Kasumi-1 (cell line): ENCODE measurements at places on chromosomes 5 and 9.

DNA sequence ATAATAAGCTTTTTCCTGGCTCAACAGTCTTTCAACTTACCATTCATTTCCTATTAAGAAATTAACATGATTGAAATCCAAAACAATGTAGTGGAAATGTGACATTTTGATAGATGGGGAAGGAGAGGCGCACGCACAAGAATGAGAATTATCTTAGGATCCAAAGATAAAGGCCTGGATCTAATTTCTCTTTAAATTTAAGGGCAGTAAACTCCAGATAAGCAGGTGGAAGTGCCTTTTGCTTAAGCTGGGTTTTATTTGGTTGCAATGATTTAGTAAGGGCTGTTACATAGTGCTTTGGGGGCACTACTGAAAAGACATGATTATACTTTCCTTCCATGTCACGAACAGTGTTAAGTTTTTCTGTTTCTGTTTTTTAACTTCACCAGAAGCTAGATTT is 17.3 kb downstream of the EQTN start:
- no peak for DNase-seq

- DNase-seq: no peak
Measured at GRCh38 chr9:69442486-69442885, 117.5 kb downstream of the ENTREP1 start.

- DNase-seq: no peak
Measured at GRCh38 chr5:137641148-137641547, 94.7 kb downstream of the KLHL3 start.

- no peak for DNase-seq
Measured at GRCh38 chr9:77883846-77884771, 147.5 kb downstream of the GNAQ start.

GRCh38 chr9:89358985-89359384 is 40.7 kb downstream of the SECISBP2 start:
- DNase-seq: no peak

- no peak for DNase-seq
Measured at GRCh38 chr9:133915534-133916158, 76.5 kb downstream of the VAV2 start.

DNA sequence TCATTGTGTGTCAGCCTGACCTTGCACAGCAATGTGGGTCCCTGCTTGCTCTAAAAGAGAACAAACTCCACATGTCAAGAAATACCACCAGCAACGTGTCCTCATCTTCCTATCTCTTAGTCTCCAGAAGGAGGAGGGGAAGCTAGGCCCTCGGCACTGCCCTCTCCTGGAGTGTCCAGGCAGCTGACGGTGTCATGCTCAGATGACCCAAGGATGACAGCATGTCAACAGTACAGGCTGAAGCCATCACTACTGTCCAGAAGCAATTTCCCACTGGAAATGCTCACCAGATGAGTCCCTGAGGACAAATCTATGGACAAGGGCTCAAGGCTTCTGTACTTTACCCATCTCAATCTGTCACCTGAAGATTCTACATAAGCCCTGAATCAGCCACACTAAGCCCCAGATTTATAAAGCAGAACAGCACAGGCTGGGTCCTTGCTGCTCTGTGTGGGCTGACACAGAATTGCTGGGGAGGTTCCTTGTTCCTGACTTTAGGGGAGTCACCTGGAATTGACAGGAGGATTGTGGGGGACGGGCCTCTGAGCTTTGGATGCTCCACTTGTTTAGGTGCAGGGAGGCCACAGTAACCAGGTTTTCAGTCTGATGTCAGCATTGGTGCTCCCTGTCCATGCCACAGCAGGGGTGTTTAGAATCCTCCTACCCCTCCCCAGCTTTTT is 210.2 kb downstream of the DAB2IP start:
- peak; percentile 22 for DNase-seq

GRCh38 chr9:13728917-13729811 is 449.7 kb upstream of the MPDZ start:
- DNase-seq: no peak

DNA sequence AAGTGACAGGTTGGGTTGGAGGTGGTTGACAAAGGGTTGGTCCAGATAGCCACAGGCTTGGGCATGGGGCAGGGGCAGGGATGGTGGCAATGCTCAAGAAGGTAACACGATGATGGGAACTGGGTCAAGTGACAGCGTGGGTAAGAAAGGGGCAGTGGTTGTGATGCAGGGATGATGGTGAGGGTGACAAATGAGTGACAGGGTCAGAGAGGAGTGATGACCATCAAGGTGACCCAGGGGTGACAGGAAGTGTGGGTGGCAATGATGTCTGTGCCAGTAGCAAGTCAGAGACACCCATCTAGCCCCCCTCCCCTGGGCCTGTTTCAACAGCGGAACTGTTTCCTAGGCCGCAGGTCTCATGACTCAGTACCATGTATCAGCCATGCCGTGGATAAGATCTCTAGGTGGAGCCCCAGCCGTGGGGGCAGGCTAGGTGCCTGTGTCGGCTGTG is 20.5 kb downstream of the AQP3 start:
- DNase-seq: no peak

- DNase-seq: no peak
Measured at GRCh38 chr9:81851340-81851739, 76.9 kb upstream of the SPATA31D4 start.

GRCh38 chr5:80146046-80146445 is 109.8 kb downstream of the SERINC5 start:
- DNase-seq: no peak

DNA sequence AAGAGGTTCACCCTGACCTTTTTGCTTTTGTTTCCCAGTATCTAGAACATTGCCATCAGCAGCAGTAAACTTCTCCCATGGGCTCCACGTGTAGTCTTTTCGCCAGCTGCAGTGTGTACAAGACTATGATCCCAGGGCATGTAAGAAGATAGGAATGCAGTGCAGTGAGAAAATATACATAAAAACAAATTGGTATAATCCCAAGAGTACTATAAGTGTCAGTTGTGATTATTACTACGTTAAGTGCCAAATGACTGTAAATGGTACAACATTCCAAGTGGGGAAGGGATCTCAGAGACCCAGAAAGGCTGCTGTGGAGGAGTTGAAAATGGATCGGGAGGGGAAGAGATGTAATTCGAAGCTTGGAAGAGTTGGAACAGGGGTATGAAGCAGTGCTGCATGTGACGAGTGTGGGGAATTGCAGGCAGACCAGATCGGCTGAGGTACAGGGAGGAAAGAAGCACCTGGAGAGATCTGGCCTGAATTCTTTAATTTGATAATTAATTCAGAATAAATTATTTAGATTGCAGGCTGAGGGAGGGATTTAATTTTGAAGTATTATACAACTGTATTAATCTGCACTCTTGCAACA is 95.1 kb downstream of the FBXL7 start:
- DNase-seq: no peak

DNA sequence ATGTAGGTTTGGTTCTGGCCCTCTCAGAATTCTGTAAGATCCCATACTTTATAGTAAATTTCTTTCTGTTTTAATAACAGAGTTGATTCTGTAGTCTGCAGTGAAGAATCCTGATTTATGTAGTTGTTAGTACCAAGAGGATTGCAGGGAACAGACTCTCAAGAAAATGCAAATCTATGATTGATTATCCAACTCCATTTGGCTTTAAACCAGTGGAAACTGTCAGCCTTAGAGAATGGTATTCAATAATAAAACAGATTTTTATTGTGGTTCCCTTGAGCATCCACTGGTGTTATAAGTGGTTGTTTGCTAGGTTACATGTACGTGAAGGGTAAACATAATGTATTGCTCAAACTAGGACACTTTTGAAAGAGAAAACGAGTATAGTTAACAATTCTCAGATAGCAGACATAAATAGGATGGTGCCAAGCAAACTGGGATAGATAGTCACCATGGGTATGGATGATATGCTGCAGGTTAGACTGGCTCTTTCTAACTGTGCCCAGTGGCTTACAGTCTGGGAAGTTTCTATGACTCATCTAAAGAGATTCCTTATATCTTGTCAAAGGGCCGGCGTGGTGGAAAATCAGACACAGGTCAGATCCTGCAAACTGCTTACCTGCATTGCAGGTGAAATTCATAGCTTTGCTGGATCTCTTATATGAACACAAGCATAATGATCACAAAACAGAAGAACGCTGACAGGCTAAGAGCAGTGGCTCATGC is 41.7 kb upstream of the RPS23 start:
- DNase-seq: no peak

DNA sequence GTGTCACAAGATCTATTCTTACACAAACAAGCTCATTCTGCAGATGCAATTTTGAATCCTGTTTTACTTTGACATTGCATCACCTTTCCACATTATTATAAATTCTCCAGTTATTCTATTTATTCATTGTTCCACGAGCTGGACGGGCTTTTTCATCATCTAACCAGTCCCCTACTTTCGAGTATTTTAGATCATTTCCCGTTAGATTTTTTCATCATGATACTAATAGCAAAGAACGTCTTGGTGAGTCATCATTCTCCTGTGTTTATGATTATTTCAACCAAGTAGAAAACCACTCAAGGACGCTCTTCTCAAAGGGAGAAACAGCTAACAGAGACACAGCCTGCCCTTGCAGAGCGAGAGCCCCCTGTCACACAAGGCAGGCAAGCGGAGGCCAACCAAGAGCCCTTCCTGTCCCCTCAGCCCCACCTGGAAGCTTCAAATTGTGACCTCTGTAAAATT is 15.1 kb downstream of the BBLN start:
- DNase-seq: no peak

DNA sequence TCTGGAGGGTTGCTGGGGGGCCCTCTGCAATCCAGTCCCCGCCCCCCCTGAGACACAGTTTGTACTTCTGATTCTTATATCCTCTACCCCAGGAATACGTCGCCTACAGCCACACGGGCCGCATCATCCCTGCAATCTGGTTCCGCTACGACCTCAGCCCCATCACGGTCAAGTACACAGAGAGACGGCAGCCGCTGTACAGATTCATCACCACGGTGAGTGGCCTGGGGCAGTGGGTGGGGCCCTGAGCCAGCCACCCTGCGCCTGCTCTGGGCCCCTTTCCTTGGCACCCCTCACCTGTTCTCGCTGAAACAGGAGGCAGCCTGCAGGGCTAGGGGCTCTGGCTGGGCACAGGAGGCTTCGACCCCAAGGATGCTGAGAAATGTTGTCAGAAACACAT is 24.1 kb upstream of the RPL26L1 start:
- no peak for DNase-seq

DNA sequence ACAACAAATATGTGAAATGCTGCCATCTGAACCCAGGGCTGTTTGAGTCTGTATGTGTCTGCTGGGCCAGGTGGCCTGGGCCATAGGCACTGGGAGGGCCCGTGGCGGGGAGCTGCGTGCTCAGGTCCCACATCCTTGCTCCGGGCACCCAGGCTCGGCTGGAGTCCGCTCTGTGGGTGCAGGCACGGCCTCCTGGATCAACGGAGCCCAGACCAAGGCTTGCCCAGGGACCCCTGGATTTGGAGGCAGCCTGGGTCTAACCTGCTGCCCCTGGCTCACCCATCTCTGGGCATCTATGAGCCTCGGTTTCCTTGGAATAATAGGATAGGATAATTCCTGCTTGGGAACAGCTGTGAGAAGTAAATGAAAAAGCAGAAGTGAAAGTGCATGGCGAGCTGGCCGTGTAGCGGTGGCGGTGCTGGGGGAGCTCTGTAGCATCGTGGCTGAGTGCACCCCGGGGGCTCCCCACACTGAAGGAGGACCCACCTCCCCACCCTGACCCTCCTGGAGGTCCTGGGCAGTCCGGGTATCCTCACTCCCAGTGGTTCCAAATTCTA is 1.2 kb downstream of the CDHR2 start:
- peak; percentile 58 for DNase-seq

DNA sequence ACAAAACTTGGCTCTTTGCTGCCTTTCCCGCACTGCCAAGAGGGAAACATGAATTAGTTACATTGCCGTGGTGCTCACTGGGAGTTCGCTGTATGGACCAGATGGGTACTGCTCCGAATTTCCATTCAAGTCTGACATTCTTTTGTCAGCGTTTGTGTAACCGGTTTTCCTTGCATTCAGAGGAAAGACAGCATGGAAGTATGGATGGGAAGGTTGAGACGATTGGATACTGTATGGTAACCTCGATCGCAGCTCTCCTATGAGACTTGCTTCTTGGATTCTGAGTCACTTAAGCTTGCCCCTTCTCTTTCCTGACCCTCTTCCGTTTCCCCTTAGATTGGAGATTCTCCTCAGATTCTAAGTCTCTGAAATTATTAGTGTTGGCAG is 625 bp upstream of the UBLCP1 start:
- DNase-seq: peak; percentile 34

DNA sequence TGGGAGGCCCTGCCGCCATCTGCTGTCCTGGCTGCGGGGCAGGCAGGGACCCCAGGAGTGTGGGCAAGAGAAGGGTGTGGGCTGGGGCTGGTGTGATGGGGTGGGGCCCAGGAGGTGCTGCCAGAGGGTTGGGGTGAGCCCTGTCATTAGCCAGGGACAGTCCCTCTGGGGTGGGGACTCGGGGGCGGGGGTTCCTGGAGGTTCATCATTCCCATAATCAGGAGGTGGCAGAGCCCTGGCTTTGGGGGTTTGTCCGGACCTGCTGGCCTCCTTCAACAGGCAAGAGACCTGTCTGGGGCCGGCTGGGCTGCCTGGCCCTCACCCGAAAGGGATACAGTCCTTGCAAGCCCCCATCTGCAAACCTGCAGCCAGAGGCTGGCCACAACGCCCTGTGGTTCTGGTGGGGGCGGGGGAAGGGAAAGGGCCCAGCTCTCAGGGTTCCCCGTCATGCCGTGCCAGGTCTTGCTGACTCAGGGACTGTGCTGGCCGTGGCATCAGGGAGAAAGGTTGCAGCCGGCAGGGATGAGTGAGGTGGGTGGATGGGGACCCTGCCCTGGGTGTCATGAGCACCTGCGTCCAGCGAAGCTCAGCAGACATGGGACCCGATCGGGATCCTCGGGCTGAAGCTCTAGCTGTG is 65.2 kb downstream of the MRPL36 start:
- no peak for DNase-seq

- peak; percentile 2 for DNase-seq
Measured at GRCh38 chr9:79215821-79216220, 355.9 kb upstream of the TLE4 start.

DNA sequence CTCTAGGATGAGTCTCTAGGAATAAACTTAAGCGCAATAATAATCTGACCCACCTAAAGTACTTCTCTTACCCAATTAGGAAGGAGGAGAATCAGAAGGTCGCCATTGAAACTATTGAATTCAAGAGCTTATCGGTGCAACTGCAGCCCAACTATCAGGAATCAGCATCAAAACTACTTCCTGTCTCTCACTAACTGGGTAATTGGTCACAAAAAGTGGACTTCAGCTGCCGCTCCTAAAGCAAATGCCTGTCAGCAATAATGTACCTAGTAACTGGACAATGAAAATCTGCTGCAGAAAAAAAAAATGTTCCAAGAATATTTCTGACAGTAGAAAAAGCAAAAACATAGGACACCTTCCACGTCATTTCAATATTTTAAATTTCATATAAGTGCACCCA is 3.3 kb downstream of the OR1L8 start:
- no peak for DNase-seq

GRCh38 chr5:160376416-160376815 is 6.0 kb upstream of the C1QTNF2 start:
- no peak for DNase-seq
